ENCODE measurements at places on chromosomes 12 and 14.
A peak's percentile ranks its signal among the peaks of the same experiment; 100 is the strongest.

DNA sequence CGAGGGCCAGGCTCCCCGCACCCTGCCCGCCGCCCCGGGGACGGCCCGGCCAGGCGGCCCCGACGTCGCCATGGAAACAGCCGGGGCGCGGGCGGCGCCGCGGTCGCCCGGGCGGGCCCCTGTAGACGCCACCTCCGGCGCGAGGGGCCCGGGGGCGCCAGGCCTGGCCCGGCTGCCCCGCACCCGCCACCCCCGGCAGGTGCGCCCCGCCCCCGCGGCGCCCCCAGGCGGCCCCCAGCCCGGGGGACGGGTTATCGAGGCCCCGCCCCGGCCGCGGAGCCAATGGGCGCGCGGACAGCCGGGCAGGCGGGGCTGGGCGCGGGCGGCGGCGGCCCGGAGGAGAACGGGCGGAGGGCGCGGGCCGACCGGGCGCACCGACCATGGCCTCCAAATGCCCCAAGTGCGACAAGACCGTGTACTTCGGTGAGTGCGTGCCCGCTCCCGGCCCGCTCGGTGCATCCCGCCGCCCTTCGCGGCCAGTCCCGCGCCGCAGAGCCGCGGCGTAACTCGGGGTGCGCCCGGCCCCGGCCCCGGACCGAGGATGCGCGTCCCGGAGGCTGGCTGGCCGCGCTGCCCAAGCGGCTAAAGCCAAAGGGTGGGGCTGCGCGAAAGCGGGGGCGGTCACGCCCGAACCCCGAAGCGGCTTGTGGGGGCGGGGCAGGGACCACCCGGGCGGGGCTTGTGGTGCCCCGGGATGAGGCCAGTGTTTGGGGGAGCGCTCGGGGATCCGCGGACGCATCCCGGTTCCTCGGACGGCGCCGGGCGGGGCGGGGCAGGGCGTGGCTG, at the start of gene CRIP2:
TSS of gene CRIP2 (plus strand) at position 339 of the 786 bp plus-strand sequence. CDS start at position 381, 42 bp downstream.
- no peak for DNase-seq

GRCh38 chr12:123972457-123973401, at the start of the genes CCDC92 and ZNF664:
Gene CCDC92, minus strand, starts transcription at chr12:123972831. Its CDS starts 28,526 bp downstream, at chr12:123944305.
Gene ZNF664, plus strand, starts transcription at chr12:123973215. Its CDS starts 38,930 bp downstream, at chr12:124012145.
- peak; percentile 61 for DNase-seq

DNA sequence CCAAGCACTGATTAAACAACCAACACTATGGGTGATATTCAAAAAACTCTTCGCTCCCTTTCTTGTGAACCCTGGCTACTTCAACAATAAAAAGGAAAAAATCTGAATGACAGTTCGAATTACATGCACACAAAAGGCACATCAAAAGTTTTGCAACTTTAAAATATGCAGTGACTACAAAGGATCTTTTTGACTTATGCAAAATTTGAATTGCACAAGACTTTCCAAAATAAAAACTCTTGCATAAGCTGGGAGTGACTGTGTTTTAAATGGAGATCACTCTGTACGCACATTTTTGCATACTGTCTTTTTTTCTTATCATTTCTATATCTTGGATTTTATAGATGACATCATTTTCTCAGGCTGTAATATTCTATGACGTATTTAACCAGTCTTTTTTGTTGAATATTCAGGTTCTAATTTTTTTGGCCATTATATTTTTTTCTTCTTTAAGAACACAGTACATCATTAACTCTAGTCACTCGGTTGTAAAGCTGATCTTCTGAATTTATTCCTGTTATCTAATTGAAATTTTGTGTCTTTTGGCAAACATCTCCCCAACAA, 667.6 kb upstream of the TBX3 start:
- DNase-seq: no peak

GRCh38 chr14:36426836-36427235, 93.2 kb downstream of the NKX2-1 start:
- DNase-seq: peak; percentile 100

- peak; percentile 79 for DNase-seq
Measured at GRCh38 chr12:77925536-77926108, 94.9 kb downstream of the NAV3 start.

DNA sequence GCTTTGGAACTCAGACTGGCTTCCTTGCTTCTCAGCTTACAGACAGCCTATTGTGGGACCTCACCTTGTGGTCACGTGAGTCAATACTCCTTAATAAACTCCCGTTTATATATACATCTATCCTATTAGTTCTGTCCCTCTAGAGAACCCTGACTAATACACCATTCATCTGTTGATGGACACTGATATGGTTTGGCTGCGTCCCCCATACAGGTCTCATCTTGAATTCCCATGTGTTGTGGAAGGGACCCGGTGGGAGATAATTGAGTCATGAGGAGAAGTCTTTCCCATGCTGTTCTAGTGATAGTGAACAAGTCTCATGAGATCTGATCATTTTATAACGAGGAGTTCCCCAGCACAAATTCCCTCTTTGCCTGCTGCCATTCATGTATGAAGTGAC, 57.0 kb downstream of the OTOGL start:
- DNase-seq: no peak

DNA sequence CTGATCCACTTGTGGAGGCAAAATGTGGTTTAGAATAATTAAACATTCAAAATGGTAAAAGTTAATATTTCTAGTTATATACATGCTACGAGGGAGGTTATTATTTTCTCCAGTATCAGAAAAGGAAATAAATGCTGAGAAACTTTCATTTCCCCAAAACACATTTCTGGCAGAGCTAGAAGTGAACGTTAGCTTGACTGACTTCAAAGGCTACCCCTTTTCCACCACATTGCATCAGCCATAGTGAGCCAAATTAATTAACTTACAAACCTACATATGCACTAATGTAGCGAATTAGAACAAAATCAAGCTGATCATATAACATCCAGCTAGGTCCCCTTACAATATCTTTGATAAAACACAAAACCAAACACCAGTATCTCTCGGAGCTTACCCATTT, 49.3 kb upstream of the RERGL start:
- no peak for DNase-seq

GRCh38 chr12:91974541-91975085, 171.0 kb downstream of the BTG1 start:
- no peak for DNase-seq
